ENCODE measurements at places on chromosomes 7 and 10. TPM values are rescaled to one million over a fixed set of nuclear protein-coding genes. Genes with fewer than 3 reads are reported as not detected.

Gene SEC23IP
- 68.7 TPM for total RNA-seq

Gene ZRANB1
- 22.4 TPM for total RNA-seq

GRCh38 chr10:10726101-10726500, 291.6 kb upstream of the CELF2 start:
- no peak for DNase-seq
- H3K27ac ChIP-seq: no peak overlapping the region
- H3K36me3 ChIP-seq: no peaks in the 10 kb centered on the region
- H3K4me1 ChIP-seq: no peaks in the 10 kb centered on the region

DNA sequence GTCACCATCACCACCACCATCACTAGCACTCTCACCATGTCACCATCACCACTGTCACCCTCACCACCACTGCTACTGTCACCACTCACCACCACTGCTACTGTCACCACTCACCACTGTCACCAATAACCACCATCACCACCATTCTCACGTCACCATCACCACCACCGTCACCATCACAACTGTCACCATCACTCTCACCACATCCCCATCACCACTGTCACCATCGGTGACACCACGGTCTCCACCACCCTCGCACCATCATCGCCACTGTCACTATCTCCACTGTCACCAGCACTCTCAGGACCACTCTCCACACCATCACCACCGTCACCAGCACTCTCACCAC, 130.4 kb downstream of the MAD1L1 start:
- H3K4me1 ChIP-seq: peaks cover 12% of the 10 kb centered on the region
- peaks cover 13% of the 10 kb centered on the region for H3K36me3 ChIP-seq
- peak overlapping the region; percentile 16 for H3K27ac ChIP-seq
- DNase-seq: no peak

GRCh38 chr7:83486536-83486935, 162.4 kb downstream of the SEMA3E start:
- no peak overlapping the region for H3K27ac ChIP-seq
- peaks cover 2% of the 10 kb centered on the region for H3K27me3 ChIP-seq
- DNase-seq: no peak
- no peaks in the 10 kb centered on the region for H3K36me3 ChIP-seq
- no peaks in the 10 kb centered on the region for H3K4me1 ChIP-seq
- H3K4me3 ChIP-seq: no peak overlapping the region

DNA sequence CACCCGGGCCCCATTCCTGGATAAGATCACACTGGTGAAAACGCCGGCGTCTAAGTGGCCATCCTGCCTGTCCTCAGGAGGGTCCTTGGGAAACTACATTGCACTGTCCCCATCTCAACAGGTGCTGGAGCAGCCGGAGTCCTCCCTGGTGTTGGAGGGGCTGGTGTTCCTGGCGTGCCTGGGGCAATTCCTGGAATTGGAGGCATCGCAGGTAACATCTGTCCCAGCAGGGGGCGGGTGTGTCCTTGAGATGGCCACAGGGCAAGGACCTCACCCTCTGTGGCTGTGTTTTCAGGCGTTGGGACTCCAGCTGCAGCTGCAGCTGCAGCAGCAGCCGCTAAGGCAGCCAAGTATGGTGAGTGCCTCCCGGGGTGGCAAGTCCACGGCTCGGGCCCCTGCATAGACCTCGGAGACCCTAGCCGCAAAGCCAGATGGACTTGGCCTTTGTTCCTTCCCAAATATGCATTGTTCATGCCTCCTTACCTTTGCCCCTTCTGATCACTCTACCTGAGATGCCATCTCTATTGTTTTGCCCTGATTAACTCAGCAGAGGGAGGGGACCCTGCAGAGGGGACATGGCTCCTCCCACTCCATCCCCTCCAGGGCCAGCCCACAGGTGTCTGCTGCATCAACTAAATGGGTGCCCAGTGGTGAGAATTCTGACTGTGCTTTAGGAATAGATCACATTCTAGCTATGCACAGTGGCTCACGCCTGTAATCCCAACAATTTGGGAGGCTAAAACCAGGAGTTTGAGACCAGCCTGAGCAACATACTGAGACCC, 23.8 kb downstream of the ELN start:
- peak; percentile 55 for DNase-seq
- H3K27ac ChIP-seq: no peak overlapping the region
- no peak overlapping the region for H3K4me3 ChIP-seq
- peaks cover 4% of the 10 kb centered on the region for H3K27me3 ChIP-seq
- peaks cover 16% of the 10 kb centered on the region for H3K36me3 ChIP-seq

GRCh38 chr10:91191584-91191919, 28.9 kb upstream of the PCGF5 start:
- H3K4me1 ChIP-seq: no peaks in the 10 kb centered on the region
- no peak overlapping the region for H3K27ac ChIP-seq
- H3K4me3 ChIP-seq: no peak overlapping the region
- DNase-seq: no peak

DNA sequence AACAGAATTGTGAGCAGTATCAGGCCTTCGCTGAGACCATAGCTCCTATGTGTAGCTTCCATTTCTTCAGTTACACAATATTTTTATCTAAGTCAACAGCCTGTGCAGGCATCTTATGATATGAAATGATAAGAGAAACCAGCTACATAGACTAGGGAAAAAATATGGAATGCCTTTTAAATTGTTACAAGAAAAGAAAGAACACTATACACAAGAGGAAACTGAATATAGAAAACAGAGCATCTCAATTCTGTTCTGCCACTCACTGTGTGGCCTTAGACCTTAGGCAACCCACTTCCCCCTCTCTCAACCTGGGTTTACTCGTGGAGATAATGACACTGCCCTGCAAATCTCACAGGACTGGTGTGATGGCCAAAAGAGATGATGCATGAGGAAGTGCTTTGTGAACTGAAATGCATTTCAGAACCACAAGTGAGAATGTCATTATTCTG, 132.9 kb downstream of the LRRN3 start:
- peaks cover 10% of the 10 kb centered on the region for H3K4me1 ChIP-seq
- peaks cover 3% of the 10 kb centered on the region for H3K27me3 ChIP-seq
- no peak overlapping the region for H3K27ac ChIP-seq
- H3K4me3 ChIP-seq: no peak overlapping the region
- DNase-seq: no peak
- no peaks in the 10 kb centered on the region for H3K36me3 ChIP-seq

- H3K27me3 ChIP-seq: no peaks in the 10 kb centered on the region
- no peaks in the 10 kb centered on the region for H3K36me3 ChIP-seq
- H3K27ac ChIP-seq: no peak overlapping the region
- no peaks in the 10 kb centered on the region for H3K4me1 ChIP-seq
Observed at GRCh38 chr10:106457522-106457921, 707.0 kb downstream of the SORCS1 start.

DNA sequence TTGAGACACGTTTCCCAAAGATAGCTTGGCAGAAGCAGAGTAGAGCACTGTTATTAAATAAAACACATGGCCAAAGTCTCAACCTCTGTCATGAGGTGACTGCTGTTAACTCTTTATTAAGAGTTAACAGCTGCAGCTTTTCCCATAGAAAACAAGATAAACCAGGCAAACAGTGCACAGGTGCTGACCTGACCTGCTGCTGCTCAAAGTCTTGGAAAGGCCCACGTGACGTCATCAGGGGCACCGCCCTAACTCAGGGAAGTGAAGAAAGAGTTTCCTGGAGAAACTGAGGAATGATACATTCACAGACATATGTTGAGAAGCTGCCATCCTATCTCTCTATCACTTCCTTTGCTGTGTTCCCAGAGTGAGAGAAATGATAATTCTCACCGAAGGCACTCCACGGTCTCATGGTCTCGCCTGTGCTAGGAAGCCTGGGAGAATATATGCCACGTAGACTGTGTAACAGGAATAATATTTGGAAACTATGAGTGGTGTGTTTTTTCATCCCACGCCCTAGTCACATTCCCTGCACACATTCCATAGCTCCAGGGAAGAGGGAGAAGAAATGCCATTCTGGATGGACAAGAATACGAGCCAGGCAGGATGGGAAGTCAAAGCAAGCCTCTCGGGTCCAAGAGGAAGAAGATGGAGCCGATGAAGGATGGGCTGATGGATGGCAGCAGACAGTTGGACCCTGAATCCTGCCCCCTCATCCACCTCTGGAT, 146.2 kb upstream of the NFE2L3 start:
- H3K27ac ChIP-seq: no peak overlapping the region
- H3K4me3 ChIP-seq: no peak overlapping the region
- DNase-seq: no peak
- H3K4me1 ChIP-seq: no peaks in the 10 kb centered on the region
- H3K36me3 ChIP-seq: no peaks in the 10 kb centered on the region
- peaks cover 3% of the 10 kb centered on the region for H3K27me3 ChIP-seq

- no peaks in the 10 kb centered on the region for H3K27me3 ChIP-seq
- no peak for DNase-seq
- no peaks in the 10 kb centered on the region for H3K36me3 ChIP-seq
- H3K4me1 ChIP-seq: peaks cover 3% of the 10 kb centered on the region
Observed at GRCh38 chr7:27346531-27347275, 104.1 kb downstream of the EVX1 start.

DNA sequence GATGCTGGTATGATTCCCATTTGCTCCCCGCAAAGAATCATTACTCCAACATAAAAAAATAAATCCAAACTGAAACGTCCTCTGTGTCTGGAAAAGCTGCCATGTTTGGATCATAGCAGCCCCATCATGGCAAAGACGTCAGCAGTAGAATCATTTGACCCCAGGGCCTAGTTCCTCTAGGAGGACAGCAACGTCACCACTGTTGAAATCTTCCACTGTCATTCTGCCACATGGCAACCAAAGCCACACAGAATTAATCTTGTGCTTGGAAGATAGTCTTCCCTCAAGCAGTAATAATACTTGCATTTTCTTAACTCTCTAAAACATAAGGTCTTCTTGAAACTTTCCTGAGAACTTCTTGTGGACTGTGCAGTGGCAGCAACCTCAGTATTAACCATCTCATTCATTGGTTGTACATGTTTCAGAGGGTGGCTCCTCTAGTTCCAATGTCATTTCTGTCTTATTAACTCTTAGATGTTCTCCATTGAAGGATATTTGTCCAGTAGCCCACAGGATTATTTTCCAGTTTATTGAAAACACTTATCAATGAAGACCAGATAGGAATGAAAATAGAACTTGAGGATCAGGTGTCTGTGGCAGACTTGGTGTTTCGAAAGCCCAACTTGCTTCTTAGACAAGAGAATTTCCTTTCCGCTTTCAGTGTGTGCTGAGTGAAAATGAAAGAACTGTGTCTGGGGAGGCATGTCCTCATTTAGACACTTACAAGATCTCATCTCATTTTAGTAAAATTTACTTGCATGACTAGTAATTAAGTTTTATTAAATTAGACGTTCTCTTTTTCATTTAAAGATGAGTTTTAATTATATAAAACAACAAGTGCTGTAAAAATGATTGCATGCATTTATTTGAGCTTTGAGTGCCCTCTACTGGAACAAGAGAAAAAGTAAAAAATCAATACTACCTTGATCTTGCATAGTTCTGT, 28.9 kb upstream of the INHBA start:
- no peak overlapping the region for H3K27ac ChIP-seq
- DNase-seq: no peak
- H3K4me1 ChIP-seq: peaks cover 8% of the 10 kb centered on the region
- H3K27me3 ChIP-seq: no peaks in the 10 kb centered on the region
- H3K36me3 ChIP-seq: no peaks in the 10 kb centered on the region
- H3K4me3 ChIP-seq: no peak overlapping the region

DNA sequence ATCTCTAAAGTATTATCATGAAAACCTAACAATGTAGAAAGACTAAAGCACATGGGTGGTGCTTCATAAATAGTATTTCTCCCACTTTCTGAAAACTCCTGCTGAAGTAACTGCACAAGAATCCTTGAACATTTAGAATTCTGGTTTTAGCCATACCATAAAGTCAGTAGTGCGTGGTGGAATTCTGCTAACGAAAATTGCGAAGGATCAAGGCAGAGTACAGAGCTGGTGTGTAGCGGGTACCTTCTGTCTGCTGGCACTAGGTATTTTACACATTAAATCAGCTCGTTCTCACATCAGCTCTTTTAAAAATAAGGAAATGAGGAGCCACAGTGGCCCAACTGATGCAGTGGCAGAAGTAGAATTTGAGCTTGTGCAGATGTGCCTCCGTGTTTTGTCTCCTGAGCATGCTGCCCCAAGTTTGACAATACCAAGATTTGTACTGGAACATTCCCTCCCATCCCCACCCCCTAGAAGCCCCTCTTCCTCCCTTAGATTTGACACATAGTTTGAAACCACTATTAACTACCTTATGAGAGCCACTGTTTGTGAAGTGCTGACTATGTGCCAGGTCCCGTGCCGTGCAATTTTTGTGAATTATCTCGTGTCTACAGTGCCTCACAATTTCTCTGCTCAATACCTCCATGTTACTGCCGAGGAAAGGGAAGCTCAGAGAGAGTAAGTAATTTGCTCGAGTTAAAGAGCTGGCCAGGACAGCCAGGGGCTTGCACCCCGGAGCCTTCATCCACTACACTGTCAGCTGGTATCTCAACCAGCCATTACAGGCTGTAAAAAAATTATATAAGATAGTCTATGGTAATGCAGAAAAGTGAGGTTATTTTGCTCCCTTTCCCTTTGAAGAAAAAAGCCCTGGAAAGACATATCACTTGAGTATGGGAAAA, 66.9 kb downstream of the EGFR start:
- H3K27ac ChIP-seq: no peak overlapping the region
- no peaks in the 10 kb centered on the region for H3K36me3 ChIP-seq
- H3K27me3 ChIP-seq: peaks cover 6% of the 10 kb centered on the region
- DNase-seq: no peak

GRCh38 chr10:80702143-80702542, 164.4 kb downstream of the SH2D4B start:
- no peak overlapping the region for H3K4me3 ChIP-seq
- no peak for DNase-seq
- H3K27ac ChIP-seq: no peak overlapping the region
- H3K4me1 ChIP-seq: peaks cover 3% of the 10 kb centered on the region

GRCh38 chr10:22623633-22624253, 90.6 kb downstream of the PIP4K2A start:
- no peaks in the 10 kb centered on the region for H3K27me3 ChIP-seq
- peaks cover 88% of the 10 kb centered on the region for H3K4me1 ChIP-seq
- DNase-seq: no peak
- peak overlapping the region; percentile 98 for H3K27ac ChIP-seq
- H3K4me3 ChIP-seq: no peak overlapping the region

- no peak overlapping the region for H3K27ac ChIP-seq
- H3K36me3 ChIP-seq: peaks cover 4% of the 10 kb centered on the region
- peaks cover 25% of the 10 kb centered on the region for H3K4me1 ChIP-seq
- no peak for DNase-seq
- H3K4me3 ChIP-seq: no peak overlapping the region
- no peaks in the 10 kb centered on the region for H3K27me3 ChIP-seq
Observed at GRCh38 chr7:112149734-112150133, 56.5 kb downstream of the DOCK4 start.
